CD4-positive, alpha-beta T cell treated with Interferon gamma for 1 hour (primary cell): ENCODE measurements at places on chromosomes 4 and X.

DNA sequence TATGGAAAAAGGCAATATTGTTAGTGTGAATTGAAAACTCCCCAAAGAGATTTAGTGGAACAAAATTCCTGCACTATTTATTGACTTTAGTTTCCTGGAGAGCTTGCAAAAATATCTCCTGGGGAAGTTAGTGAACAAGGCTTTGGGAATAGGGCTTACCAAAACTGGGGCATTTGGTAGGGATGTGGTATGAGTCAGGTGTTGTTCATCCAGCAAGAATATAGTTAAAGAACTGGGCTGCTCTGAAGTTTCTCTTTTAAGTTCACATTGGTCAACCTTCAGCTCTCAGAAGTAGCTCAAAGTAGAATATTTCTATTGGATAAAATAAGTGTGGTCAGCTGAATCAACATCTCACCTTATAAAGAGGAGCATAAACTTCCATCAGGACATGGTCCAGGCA lies 185.0 kb downstream of the CPE start:
- no peak for DNase-seq

- peak; percentile 30 for DNase-seq
These were observed at the start of gene SORBS2 for GRCh38 chr4:185811509-185812364. TSS of gene SORBS2 (minus strand) at chr4:185812194. CDS start at chr4:185690571, 121,623 bp downstream.

DNA sequence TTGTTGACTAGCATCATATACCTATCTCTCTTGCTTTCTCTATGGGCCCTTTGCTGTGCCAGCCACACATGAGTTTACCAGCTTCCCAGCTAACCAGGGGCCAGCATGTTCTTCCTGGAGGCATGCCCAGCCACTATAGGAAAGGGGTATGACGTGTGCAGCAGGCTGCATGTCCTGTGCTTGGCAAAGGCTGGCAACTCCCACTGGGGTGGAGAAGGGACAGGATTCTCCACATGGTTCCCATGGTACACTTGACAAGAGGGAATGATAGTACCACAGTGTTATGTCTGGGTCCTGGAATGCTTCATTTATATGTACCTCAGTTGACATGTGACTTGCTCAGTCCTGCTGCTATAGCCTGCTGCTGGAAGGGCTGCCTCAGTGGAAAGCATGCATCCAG lies 78.8 kb downstream of the TMEM164 start:
- no peak for DNase-seq

DNA sequence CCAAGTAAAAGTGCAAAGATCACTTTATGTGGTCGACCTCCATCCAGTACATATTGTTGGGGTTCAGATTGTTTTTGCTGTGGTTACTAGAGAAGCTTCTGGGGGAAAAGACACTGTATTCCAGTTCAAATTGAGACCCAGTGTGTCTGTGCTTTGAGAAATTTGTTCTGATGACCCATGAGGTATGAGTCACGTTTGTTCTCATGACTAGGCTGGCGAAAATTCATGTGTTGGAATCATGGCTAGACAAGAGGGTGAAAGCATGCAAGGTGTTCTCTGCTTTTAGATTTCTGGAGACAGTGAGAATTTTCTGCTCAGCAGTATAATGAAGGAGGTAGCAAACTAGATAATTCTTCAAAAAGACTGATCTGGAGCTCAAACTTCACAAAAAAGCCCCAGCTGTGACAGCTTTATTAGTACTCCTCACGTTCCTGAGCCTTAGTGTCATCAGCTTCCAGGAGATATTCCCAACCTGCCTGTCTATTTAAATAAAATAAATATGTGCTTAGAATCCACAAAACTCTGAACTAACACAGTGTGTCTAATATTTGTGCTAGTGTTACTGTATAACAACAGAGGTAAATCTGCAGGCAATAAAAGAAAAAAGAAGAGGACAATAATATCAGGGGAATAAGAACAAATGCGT lies 24.4 kb upstream of the FAM47B start:
- no peak for DNase-seq

DNA sequence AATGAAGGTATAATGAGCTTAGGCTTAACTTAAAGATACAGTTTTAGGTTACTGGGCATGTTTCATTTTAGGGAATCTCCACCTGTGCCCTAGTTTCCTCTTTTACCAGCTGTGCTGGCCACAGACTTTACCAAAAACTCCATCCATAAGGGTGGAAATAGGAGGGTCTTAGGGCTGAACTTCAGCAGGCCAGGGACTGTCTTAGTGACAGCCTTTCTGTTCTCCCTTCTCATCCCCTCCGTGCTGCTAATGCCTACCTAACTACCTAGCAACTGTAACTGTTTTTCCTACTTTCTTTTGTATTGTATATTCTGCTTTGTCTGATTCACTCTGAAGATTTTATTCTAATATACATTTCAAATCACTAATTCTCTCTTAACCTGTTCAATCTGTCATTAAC lies 1375.3 kb downstream of the PCDH18 start:
- no peak for DNase-seq

DNA sequence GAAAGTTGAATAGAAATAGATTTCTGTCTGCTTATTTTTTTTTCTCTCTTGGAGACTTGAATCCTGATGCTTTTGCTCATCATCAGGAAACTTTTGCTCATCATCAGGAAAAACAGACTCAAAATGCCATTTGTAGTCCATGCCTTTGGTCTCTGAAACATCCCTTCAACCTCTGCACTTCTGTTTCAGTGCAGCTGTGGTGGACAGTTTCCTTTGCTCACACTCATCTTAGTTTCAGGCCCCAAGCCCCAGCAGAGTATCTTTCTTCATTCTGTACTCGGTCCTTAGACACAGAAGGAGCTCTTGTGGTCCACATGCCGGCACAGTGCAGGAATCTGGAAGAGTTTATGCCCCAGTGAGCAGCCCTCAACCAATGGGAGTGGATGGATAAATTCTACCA lies 337.9 kb downstream of the PPP3CA start:
- no peak for DNase-seq

DNA sequence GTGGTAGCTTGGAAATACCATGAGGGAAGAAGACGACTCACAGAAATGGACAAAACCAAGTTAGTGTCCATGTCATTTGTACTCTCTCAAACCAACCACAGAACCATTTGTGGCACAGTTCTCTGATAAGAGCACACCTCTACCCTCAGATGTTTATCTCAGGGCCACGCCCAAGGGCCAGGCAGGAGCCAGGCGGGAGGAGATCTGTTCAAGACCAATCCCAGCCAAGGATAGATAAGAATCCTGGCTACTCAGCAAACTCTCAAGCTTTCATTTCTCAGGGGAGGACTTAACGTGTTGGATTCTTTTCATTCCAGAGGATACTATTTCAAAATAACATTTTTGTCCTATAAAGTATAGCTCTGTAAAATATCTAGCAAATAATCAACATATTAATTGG lies 95.0 kb downstream of the NYX start:
- no peak for DNase-seq

DNA sequence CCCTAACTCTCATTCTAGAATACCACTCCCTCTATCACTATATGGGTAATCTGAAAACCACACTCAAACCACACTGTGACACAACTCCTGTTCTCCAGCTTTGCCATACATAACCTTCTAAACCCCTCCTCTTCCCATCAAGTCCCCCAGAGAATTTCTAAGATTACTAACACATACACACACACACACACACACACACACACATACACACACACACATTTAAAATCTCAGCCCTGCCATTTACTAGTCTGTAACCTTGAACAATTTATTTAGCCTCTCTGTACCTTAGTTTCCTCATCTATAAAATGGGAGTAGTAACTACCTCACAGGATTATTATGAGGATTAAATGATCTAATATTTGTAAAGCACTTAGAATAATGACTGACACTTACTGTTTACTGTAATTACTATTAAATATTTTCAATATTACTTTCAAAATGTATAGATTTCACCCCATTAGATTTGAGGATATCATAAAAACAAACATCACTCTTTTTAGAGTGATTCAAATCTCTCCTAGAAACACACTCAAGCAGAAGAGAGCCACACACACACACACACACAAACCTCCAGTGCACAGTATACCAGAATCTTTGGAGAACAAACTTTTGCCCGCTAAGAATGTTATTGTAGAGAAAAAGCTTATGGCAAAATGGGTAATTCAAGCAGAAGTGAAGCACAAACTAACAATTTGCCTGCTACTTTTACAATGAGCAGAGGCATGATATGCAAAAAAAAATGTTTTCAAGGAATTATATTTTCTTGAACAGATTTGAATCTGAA lies 3.8 kb downstream of the ANKRD50 start:
- no peak for DNase-seq

GRCh38 chrX:68945603-68946228 lies 116.9 kb downstream of the EFNB1 start:
- no peak for DNase-seq

DNA sequence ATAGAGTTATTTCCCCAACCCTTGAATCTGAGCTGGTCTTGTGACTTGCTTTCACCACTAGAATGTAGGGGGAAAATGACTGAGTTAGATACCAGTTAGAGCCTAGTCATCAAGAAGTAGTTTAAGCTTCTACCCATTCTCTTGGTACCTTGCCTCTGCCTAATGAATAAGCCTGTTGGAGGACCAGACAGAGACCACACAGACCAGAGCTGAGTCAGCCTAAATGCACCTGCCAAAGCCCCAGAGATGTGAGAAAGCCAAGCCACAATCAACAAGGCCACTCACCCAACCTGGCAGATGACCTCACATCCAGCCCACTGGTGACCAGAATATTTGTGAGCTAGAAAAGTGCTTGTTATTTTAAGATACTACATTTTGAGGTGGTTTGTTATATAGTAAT lies 85.2 kb upstream of the DCLK2 start:
- DNase-seq, result no peak

DNA sequence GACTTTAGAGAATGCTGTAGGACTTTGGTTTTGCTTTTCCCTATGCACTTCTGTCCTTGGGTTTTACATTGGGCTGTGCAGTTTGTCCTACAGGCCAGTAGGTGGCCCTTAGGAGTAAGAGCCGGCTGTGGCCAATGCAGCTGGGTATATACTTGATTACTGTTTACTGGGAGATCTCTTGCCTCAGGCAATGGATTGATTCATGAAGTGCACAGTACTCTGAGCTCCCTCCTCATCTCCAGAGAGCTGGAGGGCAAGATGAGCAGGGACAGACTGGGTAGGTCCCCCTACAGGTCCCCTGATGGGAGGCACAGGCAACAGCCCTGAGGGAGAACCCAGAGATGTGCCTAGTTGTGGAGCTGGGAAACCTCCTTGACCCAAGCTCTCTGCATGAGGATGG lies 103.8 kb upstream of the QRFPR start:
- DNase-seq, result no peak

GRCh38 chr4:94285666-94286065 lies 57.0 kb downstream of the HPGDS start:
- DNase-seq, result no peak

DNA sequence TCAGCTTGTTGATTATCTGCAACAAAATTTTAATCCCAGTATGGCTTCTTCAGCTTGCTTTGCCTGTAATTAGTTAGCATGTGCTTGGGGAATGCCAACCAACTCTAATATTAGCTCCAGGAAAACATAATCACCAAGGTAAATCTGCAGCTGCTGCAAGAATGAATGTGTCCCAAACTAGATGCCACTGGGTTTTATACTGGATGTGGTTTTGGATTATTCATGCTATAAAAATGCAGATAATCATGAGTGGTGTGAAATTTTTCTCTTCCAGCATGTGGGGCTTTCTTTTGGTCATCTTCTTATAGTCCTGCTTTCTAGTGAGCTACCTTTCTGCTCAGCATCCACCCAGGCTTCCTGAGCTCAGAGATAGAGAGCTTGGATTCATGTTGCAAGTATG lies 295.9 kb upstream of the CASK start:
- DNase-seq, result no peak

DNA sequence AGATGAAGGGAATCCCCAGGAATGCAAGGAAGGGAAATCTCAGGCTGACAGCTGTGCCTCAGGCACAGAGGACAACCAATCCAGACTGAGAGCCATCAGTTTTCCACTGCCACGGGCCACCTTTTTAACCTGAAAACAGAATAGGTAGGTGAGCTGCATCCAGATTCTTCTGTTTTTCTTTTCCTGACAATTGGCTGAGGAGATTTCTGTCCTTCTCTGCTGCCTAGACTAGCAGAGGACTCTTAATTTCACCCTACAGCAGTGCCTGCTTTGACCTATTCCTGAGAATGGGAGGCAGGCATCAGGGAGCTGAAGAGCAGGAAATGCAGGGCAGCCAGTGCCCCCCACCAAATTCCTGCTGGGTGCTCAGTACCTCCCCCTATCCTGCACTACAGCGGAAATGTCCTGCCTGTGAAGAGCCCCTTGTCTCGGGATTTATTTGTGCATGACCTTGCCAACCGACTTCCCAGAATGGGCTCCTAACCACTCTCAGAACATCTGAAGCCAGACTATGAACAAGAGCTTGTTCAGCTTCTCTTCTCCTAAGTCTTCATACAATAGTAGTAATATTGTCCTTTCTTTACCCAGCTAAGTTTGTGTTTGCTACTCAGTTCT lies 65.1 kb downstream of the CASK start:
- no peak for DNase-seq

DNA sequence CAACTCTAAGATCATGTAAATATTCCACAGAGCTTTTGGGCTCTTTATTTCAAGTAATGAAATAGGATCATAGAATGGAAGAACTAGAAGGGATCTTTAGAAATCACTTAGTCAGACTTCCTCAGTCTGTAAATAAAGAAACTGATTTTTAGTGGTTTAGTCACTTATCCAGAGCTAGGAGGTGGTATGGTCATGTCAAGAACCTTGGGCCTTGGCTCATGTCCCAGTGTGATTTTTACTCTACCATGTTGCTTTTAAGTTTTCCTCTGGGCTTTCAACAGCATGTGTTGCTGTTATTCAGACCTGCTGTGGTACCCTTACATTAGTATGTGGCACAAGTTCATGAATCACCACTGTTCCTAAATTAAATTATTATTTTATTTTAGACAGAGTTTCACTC lies 184.9 kb downstream of the FRAS1 start:
- no peak for DNase-seq

- no peak for DNase-seq
These were observed 215.6 kb downstream of the PALLD start for GRCh38 chr4:168712316-168712890.

DNA sequence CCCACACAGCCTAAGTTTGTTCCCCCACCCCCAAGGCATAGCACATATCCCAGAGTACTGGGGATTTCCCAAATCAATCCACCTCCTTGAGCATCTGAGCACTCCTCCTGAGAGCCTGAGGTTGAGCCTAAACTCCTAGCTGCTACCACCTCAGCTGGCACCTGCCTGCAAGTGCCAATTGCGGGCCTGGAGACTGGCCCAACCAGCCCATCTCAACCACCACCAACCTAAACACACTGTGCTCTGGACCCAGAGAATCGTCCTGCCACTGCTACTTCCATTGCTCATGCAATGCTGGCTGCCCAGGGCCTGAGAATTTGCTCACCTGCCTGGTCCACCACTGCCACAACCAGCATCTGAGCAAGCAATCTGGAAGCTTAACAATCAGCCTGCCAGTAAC lies 177.1 kb downstream of the FGF13 start:
- DNase-seq, result no peak
